ENCODE measurements at places on chromosomes 6 and 20.

DNA sequence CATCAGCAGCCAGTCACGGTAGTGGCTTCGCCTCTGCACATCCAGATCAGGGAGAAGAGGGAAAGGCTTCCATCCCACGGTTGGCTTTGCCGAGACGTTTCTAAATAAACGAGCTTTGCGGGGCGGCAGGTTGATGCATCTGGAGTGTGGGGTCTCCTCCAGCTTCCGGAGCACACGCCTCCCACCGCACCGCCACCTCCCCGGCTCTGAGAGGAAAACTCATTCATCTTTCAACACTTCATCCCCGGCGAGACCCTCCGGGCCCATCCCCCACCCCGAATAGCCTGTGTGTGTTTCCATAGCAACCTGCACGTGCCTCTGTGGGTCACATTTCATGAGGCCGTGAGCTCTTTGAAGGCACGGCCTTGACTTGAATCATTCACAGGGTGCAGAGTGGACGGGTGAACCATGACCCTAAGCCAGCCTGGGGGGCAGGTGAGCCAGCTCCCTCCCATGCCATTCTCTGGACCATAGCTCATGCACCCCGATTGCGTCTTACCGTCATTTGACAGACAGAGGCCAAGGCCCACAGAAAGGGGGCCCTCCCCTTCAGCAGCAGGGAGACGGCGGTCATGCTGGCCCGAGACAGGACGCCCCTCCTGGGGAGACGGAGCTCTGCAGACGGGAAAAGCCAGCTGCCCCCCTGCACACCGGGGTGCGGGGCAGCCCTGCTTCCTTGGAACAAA is 16.2 kb upstream of the CHRNA4 start:
- DNase-seq: no peak

DNA sequence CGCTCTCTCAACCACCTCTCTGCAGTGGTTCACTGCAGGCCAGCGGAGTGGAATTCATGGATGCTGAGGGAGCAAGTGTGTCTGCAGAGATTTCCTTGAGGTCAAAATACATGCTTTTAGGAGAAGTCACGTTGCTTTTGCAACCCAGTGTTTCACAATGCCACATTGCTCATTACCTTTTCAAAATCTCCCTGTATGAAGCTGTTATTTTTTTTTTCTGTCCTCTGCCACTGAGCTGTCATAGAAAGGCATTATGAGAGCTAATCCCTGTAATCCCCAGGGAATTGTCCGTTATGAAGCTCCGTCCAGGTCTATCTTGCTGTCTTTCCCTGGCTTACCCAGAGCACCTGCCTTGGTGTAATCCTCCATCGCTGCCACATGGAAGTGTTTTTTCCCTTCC is 60.5 kb upstream of the SLC22A23 start:
- no peak for DNase-seq

DNA sequence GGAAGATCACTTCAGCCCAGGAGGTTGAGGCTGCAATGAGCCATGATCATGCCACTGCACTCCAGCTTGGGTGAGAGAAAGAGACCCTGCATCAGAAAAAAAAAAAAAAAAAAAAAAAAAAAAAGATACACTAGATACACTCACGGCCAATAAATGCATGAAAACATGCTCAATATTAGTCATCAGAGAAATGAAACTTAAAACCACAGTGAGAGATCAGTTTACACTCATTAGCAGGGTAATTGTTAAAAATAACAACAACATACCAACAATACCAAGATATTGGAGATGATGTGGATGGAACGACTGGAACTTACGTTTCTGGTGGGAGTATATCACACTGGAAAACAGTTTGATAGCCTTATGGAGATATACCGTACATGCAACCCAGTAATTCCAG is 29.9 kb downstream of the HS3ST5 start:
- DNase-seq: no peak

DNA sequence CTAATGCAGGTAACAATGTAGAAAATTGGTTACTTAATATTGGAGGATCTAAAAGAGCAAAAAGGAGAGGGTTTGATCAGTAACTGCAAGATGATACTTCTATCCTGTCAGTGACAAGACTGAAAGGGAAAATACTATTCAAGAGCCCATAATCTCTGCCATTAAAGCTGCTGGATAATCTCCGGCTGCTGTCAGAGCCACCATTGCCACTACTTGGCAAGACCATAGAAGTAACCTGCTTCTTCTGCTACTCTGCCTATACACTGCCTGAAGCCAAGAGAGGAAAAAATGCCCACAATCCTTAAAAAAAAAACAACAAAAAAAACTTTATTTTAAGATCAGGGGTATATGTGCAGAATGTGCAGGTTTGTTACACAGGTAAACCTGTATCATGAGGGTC is 386.5 kb upstream of the ID4 start:
- no peak for DNase-seq

DNA sequence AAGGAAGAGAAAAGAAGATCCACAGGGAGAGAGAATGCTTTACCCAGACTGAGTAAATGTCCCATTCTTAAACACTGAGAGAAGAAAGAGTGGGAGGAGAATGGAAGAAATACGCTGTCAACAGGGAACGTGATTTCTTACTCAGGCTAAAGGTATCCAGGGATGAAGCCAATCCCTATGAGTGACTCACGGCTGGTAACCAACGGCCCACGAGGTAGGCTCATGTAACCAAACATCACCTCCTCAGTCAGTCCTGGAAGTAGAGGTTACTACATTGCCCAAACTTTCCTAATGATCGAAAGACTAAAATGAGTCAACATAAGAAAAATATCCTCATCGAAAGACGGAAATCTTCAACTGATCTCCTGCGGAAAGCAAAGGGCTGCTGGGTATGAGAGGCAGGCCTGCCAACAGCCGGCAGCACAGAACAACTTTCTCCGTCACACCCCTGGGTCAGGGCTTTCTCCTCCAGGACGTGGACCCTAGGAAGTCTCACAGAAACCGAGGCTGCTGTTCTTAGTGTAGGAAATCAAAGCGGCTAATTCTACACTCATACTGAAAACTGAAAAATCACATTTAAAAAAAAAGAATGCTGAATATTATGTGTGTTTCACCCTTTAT is 292.6 kb downstream of the GMDS start:
- no peak for DNase-seq

DNA sequence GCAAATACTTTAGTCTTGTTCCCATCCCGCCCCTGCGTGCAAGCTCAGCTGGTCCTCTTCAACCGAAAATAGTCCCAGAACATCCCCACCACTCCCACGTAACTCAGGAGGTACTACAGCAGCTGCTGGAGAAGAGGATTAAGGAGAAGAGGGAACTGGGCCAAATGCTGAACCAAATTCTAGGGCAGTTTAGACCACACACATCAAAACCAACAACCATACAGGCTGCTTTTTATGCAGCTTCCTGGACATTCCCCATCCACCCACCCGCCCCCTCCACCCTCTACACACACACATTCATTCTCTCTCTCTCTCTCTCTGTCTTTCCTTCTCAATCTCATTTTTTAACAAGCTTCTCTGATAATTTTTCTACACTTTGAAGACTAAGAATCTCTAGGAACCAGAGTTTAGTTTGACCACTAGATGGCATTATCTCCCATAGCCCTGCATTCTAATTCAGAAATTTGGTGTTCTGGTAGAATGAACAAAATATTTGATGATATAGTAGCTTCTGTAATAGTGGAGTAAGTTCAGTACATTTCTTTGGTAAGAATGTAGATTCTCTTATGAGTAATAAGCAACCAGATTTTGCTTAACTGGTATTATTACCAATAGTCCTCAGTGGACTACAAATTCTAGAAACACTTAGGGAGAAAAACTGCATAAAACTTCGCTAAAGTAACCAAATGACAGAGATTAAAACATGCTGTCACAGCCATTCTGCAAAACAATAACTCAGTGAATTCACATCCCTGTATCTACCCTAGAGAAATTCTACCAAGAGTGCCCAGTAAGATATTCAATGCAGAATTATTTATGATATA is 52.1 kb upstream of the BEND6 start:
- DNase-seq: peak; percentile 36

DNA sequence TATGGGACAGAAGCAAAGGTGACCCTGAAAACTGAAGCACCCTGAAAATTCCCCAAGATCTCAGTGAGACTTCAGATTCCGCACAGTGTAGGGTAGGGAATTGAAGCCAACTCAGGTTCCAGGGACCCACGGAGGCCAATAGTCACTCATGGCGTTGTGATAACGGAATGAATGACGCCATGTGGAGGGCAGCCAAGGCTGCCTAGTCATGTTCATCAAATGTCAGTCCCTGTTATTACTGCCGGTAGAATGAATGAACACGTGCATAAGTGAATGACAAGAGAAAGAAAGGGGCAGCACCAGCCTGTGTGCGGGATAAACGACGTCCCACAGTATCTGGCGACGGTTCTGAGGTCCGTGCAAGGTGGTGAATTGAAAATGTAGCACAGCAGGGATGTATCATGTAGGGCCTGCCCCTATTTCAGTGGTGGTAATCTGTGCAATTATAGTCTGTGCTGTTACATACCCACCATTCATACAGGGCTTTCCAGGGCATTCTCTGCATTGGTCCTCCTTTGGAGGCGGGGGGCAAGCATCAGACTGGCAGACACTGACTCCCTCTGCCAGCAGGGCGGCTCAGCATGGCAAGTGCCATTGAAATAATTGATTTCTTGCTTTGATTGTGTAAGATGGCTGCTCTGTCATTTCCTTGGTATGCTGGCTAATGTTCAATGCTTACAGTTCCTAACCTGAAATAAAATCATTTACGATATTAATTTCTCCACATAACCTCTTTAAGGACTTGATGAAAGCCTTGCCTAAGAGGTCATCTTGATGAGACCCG is 386.9 kb downstream of the CDH4 start:
- no peak for DNase-seq

DNA sequence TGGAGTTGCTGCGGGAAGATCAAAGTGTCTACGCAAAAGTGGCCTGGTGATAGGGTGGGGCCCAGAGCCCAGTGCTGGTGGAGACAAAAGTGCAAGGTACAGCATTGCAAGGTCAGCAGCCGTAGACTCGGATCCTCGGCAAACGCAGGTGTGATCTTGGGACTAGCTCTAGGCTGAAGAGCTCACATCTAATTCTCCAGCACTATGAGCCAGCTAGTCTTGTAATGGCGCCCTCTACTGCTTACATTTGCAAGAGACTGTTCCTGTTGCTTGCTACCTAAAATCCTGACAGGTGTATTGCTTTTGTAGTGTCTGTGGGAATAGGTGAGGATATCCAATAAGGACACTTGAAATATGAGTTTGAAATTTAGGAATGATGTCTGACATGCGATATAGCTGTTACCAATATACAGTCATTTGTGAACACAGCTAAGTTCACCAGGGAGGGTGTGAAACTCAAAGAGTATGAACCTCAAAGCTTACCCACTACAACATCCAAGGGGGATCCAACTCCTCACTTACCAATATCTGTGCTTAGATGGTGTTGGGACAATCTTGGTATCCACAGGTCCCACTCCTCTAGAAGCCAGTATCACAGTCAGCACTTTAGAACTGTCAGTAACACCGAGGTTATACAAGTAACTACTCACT is 58.4 kb downstream of the PDE7B start:
- peak; percentile 59 for DNase-seq

- DNase-seq: no peak
Observed at GRCh38 chr20:53742685-53743081, 149.0 kb upstream of the ZNF217 start.

GRCh38 chr6:3455569-3456394 is 1.1 kb downstream of the SLC22A23 start:
- DNase-seq: no peak

Measured in CD4-positive, alpha-beta T cell treated with Interleukin-1 beta for 1 hour (primary cell).